Endothelial cell of umbilical vein (primary cell): ENCODE measurements at places on chromosomes 7 and 10.
A peak's percentile ranks its signal among the peaks of the same experiment; 100 is the strongest.

- no peak for DNase-seq
These were observed at the start of gene FAM171A1 for GRCh38 chr10:15370856-15371701. FAM171A1 (minus strand) TSS chr10:15371289; CDS start chr10:15371052, 237 bp downstream.

- no peak for DNase-seq
These were observed 340.5 kb downstream of the PTPRN2 start for GRCh38 chr7:158246960-158247673.

DNA sequence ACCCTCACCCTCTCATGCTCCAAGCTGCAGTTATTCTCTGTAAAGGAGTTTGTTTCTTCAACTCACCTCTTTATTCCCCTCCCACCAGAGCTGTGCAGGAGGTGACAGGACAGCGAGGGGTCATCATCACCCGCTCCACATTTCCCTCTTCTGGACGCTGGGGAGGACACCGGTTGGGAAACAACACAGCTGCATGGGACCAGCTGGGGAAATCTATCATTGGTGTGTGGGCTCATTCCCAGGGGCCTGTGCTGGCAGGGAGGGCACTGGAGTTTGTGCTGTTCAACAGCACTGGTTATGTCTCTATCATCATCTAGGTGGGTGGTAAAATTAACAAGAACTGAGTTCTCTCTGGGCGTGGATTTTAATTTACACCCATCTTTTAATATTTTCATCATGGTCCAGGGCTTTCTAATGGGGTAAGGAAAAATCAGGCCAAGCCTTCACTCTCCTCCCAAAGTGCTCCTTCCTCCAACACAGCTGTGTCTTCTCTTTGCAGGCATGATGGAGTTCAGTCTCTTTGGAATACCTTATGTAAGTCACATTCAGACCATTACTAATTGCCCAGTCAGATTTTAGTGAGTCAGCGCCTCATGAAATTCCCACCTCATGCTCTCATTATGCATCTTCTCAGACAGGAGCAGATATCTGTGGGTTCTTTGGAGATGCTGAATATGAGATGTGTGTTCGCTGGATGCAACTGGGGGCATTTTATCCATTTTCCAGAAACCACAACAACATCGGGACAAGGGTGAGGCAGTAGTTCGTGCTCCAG is 61.6 kb downstream of the PRSS58 start:
- no peak for DNase-seq

- DNase-seq = no peak
These were observed 7.2 kb upstream of the LAMTOR4 start for GRCh38 chr7:100141555-100141949.

- no peak for DNase-seq
These were observed 156.9 kb downstream of the AKR1D1 start for GRCh38 chr7:138233189-138233588.

DNA sequence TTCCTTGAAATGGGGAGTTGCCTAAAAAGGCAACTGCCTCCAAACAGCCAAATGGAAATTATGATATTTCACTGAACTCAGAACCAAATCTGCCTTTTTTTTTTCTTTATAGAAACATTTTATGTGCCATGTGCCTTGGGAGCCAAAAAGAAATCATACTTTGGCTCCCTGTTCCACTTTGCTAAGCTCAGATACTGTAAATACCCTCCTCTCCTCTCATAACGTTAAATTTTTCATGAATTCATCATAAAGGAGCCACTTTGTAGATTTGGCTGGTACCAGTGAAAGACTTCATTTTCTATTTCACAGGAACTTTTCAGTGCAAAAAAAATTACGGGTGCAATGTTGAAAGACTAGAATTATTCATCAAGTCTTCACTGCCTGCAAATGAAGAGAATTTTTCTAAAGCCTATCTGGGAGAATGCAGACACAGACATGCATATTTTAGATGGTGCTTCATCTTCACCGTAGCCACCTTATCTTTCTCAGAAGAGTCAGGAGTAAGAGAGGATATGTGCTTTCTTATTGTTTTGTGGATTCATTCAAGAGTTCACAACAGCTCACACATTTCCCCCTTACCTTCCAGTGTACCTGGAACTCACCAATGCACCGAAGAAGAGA is 742.3 kb upstream of the GALNT17 start:
- no peak for DNase-seq

GRCh38 chr7:91717681-91718470 is 162.6 kb downstream of the MTERF1 start:
- no peak for DNase-seq

DNA sequence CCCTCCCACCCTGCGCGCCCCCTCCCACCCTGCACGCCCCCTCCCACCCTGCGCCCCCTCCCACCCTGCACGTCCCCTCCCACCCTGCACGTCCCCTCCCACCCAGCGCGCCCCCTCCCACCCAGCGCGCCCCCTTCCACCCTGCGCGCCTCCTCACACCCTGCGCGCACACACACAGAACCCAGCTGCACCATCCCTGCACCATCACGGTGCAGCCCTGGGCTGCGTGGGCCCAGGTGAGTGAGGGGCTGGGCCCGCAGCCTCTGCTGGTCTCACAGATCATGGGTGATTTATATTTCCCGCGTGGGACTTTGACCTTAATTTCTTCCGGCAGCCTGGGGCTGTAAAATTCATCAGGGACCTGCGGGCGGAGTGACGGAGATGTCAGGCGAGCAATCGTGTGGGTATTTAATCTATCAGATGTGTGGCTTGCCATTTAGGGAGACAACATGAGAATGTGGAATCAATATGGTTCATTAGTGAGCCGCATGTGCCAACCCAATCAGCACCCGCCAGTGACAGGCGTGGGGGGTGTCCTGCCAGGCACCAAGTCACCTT is 57.7 kb downstream of the C10orf105 start:
- DNase-seq = no peak

DNA sequence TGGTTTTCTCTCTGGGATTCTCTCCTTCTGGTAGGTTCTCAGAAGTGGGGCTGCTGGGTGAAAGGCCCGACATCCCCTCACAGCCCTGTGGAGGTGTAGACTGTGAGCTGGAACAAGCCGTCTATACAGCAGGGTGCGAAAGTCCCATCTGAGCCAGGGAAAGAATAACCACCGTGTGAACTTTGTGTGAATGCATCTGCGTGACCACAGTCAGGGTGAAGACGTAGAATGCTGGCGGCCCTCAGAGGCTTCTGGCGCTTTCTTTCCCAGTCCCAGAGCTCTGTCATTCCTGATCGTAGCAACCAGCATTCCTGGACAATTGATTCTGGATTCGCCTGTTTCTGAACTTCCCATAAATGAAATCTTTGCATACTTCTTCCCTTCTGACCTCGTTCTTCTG is 30.0 kb downstream of the ELFN1 start:
- DNase-seq = no peak

- peak; percentile 24 for DNase-seq
These were observed 1.3 kb downstream of the FAM20C start for GRCh38 chr7:193481-194251.

DNA sequence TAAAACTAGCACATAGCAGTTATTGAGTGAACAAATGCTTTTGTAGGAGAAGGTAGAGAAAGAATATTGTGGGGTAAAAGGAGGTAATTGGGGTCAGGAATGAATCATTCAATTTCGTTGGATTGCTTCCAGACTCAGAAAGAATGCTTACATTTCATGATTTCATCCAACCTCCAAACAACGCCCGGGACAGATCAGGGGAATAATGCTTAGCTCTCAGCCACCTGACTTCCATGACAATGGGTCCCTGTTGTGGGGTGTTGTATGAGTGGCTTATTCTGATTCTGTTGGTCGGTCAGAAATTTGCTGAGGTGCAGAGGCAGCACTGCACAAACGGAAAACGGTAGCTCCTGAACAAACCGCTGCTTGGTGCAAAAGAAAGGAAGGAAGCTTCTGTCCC is 24.0 kb upstream of the INPP5F start:
- DNase-seq = peak; percentile 57

DNA sequence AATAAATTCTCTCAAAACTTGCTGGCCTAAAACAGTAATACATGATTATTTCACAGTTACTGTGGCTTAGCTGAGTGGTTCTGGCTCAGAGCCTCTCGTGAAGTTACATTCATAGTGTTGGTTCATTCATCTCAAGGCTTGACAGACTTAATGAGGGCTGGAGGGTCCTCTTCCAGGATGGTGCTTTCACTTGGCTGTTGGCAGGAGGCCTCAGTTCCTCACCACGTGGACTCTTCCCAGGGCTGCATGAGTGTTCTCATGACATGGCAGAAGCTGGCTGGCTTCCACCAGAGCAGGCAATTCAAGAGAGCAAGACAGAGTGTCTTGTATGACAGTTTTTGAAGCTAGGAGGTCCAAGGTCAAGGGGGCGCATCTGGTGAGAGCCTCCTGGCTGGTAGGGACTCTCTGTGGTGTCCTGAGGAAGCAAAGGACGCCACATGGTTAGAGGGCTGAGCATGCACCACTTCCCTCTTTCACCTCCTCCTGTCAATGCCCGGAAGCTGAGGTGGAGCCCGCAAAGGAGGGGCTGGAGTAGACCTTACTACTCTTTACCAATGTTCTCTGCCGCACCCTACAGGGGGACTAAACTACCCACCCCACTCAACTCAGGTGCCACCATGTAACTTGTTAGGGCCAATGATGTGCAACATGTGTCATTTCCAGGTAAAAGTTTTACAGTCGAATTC is 58.2 kb upstream of the YAE1 start:
- no peak for DNase-seq

DNA sequence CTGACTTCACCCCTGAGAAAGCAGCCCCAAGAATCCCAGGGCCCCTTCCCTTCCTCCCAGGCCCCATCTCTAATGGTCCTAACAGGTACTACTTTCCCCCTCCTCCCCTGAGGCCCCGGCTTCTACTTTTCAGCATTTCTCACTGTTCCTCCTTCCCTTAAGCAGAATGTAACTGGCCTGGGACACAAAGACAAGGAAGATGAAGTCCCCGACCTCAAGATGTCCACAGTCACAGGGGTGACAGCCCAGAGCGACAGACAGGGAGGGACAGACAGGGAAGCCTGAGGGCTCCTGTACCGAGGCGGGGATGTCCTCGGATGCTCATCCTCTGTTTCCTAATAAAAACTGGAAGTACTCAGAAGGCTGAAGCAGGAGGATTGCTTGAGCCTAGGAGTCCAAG is 11.6 kb downstream of the AOC1 start:
- no peak for DNase-seq

- DNase-seq = no peak
These were observed 8.4 kb upstream of the GBX1 start for GRCh38 chr7:151175793-151176311.

DNA sequence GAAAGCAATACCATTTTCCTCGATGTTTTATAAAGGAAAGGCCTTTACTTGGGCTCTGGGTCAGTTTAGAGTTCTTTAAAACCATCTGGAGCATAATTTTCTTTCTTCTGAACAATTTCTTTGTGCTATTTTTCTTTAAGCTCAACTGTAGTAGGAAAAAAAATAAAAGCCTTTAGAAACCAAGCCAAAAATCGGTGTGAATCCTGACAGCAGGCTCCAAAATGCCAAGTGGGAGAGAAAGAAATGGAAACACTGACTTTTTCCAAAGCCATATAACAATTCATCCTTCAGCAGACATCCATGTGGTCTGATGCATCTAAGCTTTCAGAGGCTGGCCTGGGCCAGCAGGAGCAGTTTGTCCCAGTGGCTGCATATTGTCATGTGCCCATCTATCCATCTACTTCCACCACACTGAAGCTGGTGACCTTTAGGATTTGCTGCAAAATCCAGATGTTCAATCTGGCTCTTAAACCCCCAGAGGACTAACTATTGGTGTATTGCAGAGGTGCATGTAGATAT is 23.0 kb upstream of the ITPRID1 start:
- DNase-seq = no peak

DNA sequence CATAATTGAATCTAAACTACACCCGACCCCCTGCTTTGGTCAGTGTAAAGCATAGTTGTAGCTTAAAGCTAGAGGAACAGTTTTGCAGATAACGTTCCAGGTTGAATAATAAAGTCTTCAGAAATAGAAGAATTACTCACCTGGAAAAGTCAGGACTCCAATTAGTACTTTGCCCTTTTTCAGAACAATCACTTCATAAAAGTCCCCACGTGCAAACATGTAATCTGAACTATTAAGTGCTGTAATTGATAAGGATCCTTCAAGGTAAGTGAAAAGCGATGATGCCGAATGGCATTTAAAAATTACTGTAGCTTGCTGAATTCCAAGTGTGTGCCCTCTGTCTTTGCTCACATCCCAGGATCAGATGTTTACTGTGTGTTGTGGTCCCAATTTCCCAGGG is 53.6 kb upstream of the INSYN2A start:
- no peak for DNase-seq

GRCh38 chr7:22831602-22832305 is 9.1 kb upstream of the TOMM7 start:
- DNase-seq = no peak
